ENCODE measurements at places on chromosomes 16 and 17.

- DNase-seq = no peak
These were observed 506.1 kb downstream of the CDH11 start for GRCh38 chr16:64615630-64616280.

DNA sequence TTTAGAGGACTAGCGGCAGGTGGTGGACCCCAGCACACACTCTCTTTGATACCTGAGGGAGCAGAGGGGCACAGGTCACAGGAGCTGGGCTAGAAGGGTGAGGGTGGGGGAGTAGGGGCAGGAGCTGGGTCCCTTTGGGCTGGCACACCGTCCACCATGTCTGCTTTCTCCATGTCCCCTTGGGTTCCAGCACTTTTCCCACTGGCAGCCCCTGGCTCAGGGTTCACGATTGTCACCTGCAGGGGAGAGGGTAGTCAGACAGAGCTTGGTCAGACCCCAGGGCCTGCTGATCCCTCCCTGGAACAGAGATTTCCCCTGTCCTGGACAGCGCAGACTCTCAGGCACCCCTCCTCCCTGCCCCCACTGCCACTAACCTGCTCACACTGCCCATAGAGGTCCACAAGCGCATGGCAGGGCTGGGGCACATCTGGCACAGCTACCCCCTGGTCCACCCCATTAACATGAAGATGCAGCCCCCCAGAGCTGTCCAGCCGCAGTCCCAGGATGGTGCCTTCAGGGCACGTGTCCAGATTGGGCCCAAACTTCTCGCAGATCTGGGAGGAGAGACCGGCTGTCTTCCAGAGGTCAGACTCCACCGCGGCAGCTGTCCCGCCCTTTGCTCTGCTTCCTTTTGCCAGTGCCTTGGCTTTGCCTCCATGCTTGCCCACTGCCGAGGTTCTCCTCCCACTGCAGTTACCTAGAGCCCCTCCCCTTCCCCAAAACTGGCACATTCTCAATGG lies 3.1 kb upstream of the GPS2 start:
- no peak for DNase-seq

DNA sequence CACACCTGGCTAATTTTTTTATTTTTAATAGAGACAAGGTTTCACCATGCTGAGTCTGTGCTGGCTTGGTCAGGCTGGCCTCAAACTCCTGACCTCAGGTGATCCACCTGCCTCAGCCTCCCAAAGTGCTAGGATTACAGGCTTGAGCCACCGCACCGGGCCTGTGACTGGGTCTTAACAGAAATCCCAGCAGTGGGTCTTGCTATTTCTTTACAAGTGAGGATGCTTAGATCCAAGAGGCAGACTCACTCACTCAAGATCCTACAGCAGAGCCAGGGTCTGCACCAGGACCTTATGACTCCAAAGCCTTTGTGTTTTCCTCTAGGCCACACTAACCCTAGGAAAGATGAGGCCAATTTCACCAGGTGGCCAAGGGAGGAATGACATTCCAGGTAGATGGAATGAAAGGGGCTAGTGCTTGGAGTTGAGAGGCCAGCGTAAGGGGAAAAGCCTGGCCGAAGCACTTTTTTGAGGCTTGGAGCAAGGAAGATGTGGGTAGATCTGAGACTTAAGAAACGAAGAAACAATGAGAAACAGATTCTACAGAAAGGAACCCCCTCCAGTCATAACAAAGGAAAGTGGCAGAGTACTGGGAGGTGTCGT lies 5.7 kb upstream of the STAT5A start:
- no peak for DNase-seq

DNA sequence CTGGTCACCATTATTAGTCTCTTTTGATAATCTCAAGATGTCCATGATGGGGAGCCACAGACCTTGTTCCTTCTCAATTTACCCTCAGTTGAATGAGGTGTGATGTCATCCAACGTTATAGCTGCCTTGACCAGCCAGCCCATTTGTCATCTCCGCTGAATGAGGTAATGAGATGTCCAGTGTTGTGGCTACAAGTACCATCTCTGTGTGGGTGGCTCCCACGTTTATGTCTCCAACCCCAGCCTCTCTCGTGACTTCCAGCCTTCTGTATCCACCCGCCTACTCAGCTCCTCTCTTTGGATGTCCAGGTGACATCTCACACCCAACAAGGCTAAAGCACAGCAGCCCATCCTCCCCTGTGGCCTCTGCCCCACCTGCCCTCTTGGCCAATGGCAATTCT lies 18.2 kb downstream of the DNAH17 start:
- DNase-seq = no peak

- DNase-seq = no peak
These were observed 1329.5 kb upstream of the CDH8 start for GRCh38 chr16:63365649-63366304.

GRCh38 chr16:65728167-65728566 lies 606.3 kb upstream of the CDH11 start:
- DNase-seq = no peak

GRCh38 chr17:61427567-61427966 lies 24.7 kb upstream of the TBX4 start:
- no peak for DNase-seq

- DNase-seq = no peak
These were observed 174.1 kb downstream of the COPRS start for GRCh38 chr17:31684901-31685300.

- DNase-seq = no peak
These were observed 76.7 kb downstream of the HLF start for GRCh38 chr17:55341432-55341831.

- no peak for DNase-seq
These were observed 65.2 kb upstream of the TOB1 start for GRCh38 chr17:50931144-50931908.

DNA sequence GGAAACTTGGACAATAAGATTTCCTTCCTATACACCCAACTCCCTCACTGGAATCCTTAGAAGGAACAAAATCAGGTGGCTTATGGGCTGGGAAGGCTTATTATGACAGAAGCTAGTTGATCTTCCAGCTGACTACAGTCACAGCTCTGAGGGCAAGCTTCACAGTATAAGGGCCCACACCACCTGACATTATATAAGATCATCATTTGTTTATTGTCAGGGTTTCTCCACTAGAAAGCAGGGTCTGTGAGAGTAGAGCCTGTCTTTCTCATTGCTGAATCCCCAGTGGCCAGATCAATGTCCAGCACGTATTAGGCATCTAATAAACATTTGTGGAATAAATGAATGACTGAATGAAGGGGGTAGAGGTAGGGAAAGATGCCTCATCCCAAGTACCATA lies 57.8 kb upstream of the PHOSPHO1 start:
- no peak for DNase-seq

GRCh38 chr17:29588562-29589411 lies 661 bp downstream of the GIT1 start:
- DNase-seq = peak; percentile 50

DNA sequence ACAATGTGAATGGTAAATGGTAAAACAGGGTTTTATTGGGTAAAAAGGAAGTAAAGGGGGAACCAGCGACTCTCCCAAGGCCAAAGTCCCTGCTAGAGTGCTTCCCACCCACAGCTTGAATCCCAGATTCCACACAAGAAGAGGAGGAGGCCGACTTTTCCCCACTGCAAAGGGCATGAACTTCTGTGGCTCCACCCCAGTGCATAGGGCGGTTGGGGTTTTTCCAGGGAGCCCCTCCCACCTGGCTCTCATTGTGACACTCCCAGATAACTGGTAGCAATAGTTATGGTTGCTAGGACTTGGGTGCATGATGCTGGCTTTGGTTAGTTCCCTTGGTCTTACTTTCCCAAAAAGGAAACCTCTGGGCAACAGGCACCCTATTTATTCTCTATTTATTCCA lies 666.0 kb upstream of the CA10 start:
- no peak for DNase-seq

DNA sequence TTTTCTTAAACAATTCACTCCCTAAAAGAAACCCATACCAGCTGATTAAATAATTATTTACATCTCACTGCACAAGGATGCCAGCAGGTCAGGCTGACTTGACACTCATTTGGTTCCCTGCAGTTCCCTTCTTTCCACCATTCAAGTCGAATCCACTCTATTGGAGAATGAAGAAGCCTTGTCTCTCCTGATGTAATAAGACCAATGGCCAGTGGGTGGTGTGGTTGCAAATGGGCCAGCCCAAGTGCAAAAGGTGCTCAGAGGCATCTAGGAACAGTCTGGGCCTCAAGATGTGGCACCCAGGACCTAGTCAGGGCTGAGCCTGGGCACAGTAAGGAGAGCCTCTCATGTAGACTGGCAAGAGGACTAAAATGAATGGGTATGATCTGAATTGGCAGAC lies 9.3 kb downstream of the C16orf78 start:
- no peak for DNase-seq

DNA sequence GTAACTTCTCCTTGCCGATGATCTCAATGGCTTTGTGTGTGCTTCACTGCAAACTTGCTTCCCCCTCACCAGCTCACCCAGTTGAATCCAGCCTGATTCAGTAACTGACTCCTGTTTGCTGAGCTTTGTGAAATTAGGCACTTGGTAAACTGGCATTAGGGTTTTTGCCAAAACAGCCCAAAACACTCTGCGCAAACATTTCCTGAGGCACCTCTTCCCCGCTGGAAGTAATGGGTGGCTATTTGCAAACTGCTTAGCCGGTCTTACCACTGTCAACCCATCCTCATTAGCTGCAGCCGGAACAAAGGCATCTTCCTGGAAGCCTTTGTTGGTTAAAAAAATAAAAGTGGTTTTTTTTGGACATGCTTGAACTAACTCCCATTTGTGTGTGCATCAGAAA lies 353.2 kb downstream of the MAF start:
- no peak for DNase-seq

GRCh38 chr17:74892974-74893911 lies at the start of gene FADS6:
Gene FADS6 (minus strand): TSS chr17:74893633. CDS start chr17:74893595, 38 bp downstream.
- no peak for DNase-seq

DNA sequence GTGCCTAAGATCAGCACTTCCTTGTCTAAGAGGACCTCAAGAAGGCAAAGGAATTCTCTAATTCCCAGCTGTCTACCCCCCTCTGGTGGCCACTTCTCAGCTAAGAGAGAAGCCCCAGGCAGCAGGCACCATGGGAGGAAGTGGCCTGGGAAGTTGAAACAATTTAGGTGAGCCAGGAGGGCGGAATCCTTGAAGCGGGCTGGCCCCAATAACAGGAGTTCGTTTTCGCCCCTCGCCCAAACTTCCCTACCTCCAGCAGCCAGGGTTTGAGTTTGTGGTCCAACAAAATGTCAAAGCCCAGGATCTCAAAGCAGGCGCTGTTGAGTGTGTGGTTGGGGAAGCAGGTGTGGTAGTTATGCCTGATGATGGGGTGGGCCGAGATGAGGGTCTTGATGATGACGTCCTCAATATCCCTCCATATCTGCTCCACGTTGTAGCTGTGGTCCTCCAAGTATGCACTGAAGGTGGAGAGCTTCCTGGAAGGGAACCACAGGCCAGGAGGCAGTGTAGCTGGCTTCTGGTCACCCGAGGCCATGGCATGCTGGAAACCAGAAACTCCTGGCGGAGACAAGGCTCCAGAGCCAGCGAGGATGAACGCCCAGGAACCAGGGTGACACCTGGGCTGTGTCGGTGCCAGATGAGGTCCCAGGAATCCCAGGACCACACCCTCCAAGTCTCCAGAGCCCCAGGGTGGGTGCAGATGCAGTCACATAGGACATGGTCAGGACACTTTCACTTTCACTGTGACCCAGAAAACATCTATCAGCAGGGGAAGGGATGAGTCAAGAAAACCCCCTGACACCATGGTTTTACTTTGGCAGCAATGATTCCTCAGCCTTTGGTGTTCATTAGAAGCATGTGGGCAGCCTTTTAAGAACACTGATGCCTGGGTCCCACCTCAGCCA lies 25.6 kb downstream of the TTLL6 start:
- no peak for DNase-seq

DNA sequence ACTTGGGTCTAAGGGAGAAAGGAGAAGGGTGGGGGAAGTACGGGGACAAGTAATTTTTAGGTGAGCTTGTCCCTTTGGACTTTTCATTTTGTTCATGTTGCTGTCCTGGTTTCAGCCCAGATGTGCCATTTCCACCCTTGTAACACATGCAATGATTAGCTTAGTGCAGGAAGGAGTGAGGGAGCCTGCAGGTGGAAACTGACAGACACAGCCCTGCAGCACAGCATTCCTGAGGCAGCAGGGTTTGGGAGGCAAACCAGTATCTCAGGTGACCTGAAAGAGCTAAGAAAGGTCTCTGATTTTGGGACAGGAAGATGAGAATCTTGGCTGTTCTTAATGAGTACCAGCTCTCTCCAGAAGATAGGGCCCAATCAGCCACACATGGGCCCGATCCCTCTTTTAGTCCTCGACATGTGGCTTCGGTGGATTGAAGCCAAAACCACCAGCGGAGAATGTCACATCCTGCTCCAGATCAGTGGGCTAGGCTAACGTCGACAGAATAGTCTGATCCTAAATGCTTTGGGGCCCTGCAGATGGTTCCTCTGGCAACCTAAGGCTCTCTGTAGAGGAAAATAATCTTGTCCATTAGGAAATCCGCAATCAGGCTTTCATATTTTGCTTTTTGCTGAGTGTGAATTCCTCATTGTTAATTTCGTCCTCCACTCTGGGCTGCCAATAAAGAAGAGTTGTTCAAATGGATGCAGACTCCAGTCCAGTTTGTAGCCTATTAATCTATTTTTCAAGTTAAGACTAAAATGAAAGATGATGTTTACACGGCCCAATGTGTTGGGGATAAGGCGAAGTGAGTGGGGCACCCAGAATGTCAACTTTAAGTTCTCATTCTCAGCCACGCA lies 3.8 kb upstream of the RNF157 start:
- DNase-seq = no peak

DNA sequence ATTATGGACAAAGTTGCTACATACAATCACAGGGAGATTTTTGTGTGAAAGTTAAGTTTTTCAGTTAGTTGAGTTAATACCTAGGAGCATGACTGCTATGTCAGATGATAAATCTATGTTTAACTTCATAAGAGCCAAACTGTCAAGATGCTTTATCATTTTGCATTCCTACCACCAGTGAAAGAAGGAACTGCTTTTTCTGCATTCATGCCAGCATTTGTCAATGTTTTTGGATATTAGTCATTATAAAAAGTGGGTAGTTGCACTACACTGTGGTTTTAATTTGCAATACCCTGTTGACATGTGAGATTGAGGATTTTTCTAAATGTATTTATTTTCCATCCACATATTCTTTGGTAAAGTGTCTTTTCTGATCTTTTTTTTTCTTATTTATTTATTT lies 434.0 kb upstream of the MON1B start:
- no peak for DNase-seq

- peak; percentile 43 for DNase-seq
These were observed 38.0 kb upstream of the CPHXL start for GRCh38 chr16:75764154-75764768.

- peak; percentile 15 for DNase-seq
These were observed at the start of gene MARVELD3 for GRCh38 chr16:71626018-71626857. Gene MARVELD3 (plus strand): TSS chr16:71626184. CDS start chr16:71626230, 46 bp downstream.
